Right hindlimb (tissue), 1 donor: ENCODE measurements at places on chromosomes 1 and 21.
A peak's percentile ranks its signal among the peaks of the same experiment; 100 is the strongest.

GRCh38 chr1:107181253-107181969 lies 40.6 kb downstream of the NTNG1 start:
- no peak for DNase-seq

- no peak for DNase-seq
These were observed 651.9 kb downstream of the MRPL39 start for GRCh38 chr21:24955275-24955961.

GRCh38 chr1:177053648-177054047 lies 110.9 kb downstream of the ASTN1 start:
- DNase-seq = no peak

GRCh38 chr1:107010582-107010981 lies 45.9 kb upstream of the PRMT6 start:
- DNase-seq = no peak

DNA sequence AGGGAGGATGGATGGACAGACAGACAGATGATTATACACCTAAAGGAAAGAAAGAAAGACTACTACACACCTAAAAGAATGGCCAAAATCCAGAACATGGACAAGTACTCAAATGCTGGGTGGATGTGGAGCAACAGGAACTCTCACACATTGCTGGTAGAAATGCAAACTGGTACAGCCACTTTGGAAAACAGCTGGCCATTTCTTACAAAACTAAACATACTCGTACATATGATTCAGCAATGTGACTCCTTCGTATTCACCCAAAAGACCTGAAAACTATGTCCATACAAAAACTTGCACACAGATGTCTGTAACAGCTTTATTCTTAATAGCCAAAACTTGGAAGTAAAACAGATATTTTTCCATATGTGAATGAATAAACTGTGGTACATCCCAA lies 51.3 kb downstream of the PRPF38A start:
- DNase-seq = no peak

DNA sequence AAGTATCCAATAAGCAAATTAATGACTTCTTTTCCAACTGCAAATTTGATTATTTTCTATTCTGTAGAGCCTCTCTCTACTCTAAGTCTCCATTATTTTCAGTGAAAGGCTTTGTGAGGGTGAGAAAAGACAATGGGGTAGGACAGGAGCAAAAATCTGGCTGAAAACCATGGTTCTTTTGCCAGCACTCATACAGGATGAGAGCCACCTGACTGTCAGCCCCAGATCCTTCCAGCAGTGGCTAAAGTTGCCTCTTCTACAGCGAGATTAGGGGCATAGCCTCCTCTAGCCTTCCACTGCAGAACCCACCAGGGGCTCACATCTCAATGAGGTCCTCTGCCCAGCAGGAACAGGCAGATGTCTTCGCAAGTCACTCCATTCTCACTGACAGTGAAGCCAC lies 23.7 kb downstream of the NMNAT2 start:
- DNase-seq = no peak

DNA sequence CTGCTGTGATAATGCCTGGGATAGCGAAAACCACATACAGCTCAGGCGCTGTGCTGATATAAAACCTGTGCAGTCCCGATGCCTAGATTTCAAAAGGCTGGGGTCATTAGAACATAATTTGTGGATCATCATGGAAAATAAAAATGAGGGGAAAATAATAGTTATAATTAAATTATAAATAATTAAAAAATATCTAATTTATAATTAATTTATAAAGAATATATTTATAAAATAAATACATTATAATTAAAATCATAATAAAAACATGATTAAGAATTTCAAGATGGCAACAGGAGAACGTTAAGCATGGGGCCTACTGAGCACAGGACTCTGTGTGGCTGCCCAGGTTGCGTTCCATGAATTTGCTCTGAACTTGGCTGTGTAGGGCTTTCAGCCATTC lies 53.9 kb downstream of the C21orf91 start:
- no peak for DNase-seq

- DNase-seq = no peak
These were observed 36.6 kb downstream of the OLFM3 start for GRCh38 chr1:101960142-101960541.

DNA sequence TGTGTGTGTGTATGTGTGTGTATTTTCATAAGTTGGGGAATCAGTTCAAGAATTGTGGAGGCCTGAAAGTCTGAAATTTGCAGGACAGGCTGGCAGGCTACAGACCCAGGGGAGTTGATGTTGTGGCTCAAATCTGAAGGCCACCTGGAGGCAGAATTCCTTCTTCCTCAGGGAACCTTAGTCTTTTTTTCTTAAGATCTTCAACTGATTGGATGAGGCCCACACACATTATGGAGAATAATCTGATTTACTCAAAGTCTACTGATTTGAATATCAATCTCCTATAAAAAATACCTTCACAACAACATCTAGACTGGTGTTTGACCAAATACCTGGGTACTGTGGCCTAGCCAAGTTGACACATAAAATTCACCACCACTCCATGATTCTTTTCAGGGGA lies 61.8 kb downstream of the MT1HL1 start:
- no peak for DNase-seq

DNA sequence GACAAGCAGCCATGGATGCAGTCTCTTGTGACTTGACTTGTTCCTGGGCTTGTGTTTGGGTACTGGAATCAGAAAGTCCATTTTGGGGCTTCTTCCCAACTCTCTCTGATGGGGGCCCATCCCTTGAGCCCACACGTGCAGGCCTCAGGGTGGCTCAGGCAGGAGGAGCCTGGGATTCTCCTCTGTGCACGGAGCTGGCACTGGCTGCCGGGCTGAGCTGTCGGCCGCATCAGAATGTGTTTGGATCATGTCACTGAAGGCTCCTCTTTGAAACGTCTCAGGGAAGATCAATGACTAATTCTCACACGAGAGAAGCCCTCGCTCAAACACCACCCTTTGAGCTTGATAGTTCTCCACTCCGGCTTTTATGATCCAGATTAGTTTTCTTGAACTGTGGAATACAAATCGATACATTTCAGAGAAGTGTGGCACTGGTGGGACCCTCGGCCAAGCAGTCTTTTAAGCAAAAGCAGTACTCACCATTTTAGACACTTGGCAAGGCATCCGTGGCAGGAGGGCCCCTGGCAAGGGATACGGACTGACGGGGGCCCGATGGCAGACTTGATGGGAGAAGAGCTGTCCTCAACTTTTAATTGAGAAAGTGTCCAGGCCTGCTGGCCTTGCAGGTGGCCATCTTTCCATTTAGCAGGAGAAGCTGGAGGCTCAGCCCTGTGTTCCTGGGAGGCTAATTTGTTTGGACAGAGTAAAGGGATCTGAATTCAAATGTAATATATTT lies 220.7 kb upstream of the C1orf174 start:
- DNase-seq = no peak

DNA sequence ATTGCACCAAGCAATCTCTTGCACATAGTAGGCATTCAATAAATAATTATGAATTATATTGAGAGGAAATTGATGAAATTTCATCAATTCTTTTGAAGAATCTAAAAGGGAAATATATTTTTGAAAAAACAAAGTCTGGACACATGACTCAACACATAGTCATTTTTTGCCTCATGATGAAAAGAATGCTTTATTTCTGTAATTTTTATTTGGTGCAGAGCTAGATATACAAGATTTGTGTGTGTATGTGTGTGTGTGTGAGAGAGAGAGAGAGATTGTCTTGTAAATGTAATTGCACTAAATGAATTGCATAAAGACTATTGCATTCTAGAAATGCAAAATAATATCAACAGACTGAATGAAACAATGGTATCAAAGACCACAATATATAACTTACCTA lies 206.2 kb upstream of the C1orf87 start:
- no peak for DNase-seq

- no peak for DNase-seq
These were observed 499 bp upstream of the TRAF5 start for GRCh38 chr1:211326140-211326527.

DNA sequence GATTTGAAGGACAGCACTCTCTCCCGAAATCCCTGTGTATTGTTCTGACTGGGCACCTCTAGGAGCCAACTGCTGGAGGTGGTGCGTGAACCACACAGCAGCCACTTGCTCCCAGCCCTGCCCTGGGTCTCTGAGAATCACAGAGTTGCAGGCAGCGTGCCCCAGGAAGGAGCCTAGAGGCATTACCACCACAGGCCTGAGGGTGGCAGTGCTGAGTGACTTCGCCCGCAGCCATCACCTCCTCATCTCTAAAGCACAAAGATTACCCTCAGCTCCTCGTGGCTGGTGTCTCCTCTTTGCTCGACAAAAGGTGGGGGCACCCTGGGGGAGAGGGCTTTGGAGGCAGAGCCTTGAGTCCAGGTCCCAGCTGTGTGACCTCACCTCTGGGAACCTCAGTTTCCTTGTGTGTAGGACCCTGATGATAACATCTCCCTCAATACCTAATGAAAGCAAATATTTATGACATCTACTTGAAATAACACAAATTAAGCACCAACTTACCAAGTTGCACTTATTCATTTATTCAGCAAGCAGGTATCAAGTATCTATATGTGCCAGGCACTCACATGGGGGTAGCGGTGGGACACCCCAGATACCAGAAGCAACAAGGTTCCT lies 86.3 kb downstream of the VWA5B1 start:
- DNase-seq = no peak

DNA sequence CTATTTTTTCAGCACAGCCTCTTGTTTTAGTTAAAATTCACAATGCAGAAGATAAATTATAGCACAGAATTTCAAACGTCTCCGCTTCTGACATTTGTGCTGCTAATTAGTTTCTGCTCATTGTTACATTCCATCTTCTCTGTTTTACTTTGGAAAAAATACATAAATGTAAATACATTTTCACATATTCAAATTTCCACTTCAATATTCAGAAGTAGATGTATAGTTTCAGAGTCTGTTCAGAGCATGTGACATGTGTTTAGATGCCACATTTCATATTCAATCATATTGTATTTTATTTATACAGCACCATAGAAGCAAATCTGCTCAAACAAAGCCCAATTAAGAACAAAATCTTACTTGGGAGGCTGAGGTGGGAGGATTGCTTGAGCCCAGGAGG lies 19.6 kb downstream of the TMEM35B start:
- DNase-seq = no peak

DNA sequence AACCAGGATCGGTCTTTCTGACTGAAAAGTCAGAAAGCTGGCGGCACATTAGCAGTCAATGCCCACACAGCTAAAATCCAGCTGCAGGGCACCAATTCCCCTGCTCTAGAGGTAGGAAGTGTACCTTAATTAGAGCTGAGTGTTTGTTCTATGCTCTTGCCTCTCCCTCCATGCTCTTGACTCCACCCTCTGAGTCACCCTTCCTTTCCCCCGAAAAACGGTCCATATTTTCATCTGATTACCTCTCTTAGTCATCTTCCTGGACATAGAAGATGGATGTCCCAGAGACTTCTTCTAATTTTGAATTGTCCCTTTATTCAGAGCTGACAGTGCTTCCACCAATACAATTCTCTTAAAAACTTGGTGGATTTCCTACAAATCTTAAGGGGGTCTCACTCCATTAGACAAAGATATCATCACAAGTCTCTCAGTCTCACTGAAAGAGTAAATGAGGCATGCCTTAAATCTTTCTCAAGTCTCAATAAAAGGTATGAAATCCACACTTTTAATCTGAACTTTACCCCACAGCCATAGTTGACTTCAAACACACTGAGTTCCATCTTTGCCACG lies 44.1 kb upstream of the SLC19A1 start:
- DNase-seq = no peak

GRCh38 chr1:9010781-9011323 lies 15.4 kb downstream of the SLC2A7 start:
- no peak for DNase-seq

DNA sequence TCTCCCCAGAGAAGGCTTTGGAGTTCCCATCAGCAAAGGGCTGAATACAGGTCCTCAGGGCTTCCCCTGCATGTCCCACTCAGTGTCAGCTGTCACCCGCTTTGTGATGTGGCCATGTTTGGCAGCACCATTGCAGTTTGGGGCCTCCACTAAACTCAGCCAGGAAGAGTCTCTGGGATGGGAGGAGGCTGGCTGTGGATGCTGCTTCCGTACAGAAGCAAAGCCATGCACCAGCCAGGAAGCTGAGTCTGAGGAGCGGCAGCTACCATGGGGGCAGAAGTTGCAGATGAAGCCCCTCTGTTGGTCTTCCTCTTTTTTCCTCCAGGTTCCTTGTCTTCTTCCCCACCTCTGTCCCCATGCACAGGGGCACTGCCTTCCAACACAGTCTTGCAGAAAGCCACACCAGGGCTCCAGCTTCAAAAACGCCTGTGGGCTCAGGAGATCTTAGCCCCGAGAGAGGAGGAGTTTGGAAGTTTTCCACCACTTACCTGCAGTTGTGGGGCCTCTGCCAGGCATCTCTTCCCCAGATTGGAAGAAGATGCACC lies 416.8 kb downstream of the NPHP4 start:
- no peak for DNase-seq

GRCh38 chr1:183882335-183883167 lies 77.6 kb downstream of the RGL1 start:
- DNase-seq = no peak

GRCh38 chr1:159000625-159001024 lies 9.1 kb upstream of the IFI16 start:
- DNase-seq = peak; percentile 79
